Amygdala (tissue), 56 donors: ENCODE measurements at places on chromosomes 2 and 18.

DNA sequence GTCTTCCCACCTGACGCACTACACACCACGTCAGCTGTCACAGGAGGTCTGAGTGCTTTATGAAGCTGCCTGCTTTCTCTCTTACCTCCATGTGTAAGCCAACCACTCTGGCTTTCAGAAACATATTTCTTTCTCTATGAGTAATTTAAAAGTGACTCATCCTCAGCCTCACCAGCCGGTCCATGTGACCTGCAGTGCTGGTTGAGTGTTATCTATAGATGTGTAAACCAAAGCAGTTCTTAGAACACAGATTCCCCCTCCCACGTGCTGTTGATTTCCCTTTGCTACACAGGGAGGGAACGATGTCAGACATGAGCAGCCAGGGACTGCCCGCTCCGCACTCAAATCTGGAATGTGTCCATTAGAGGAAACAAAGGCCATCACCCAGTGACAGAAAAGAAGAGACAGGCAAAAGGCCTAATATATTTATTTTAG lies 157.8 kb downstream of the BCL2 start:
- no peak for DNase-seq

DNA sequence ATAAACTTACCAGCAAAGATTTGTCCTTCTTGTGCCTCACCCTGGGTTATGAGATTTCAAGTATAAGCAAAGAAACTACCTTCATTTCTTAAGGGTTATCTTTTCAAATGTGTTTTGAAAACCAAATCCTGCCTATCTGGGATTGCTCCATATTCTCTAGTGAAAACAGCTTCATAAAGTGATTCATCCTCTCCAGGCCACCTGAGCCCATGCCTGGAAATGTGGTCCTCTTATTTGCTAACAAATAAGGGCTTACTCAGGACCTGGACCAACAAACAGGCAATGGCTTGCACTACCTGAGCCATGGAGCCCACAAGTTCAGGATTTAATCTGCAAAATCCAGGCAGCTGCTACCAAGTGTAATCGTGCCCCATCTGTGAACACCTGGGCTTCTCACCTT lies 234.4 kb upstream of the RBBP8 start:
- DNase-seq = no peak

- DNase-seq = no peak
These were observed 128.8 kb upstream of the SLC1A4 start for GRCh38 chr2:64860276-64860885.

- no peak for DNase-seq
These were observed 1187.8 kb upstream of the TMEFF2 start for GRCh38 chr2:193382583-193382982.

- no peak for DNase-seq
These were observed 31.2 kb downstream of the FTCDNL1 start for GRCh38 chr2:199819746-199820145.
